Brain (organoid and tissue), 16 donors: ENCODE measurements at places on chromosomes 6 and 20.

DNA sequence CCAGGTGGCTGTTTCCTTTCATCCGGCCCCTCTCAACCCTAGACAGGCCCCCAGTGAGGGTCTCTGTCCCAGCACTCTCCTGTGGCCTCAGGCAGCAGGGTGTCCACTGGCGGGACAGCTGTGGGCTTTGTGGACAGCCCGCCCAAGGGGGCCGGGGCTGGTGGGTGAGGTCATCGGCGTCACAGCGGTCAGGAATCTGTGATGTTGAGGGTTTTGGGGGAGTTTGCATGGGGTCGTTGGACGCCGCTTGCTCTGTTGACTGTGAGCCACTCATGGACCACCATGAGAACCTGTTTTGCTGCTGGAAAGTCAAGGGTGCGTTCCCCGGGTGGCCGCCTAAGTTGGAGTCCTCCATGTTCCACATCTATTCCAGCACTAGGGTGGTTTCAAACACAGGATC is 146.4 kb downstream of the DTNBP1 start:
- no peak for DNase-seq

GRCh38 chr6:44715188-44715587 is 327.7 kb downstream of the CDC5L start:
- DNase-seq, result no peak

- DNase-seq, result no peak
These were observed 532 bp upstream of the NPBWR2 start for GRCh38 chr20:64107736-64108457.

GRCh38 chr6:73309535-73309784 is 44.6 kb downstream of the DPPA5 start:
- peak; percentile 55 for DNase-seq

- DNase-seq, result peak; percentile 48
These were observed 14.9 kb upstream of the TTPAL start for GRCh38 chr20:44460795-44461141.

DNA sequence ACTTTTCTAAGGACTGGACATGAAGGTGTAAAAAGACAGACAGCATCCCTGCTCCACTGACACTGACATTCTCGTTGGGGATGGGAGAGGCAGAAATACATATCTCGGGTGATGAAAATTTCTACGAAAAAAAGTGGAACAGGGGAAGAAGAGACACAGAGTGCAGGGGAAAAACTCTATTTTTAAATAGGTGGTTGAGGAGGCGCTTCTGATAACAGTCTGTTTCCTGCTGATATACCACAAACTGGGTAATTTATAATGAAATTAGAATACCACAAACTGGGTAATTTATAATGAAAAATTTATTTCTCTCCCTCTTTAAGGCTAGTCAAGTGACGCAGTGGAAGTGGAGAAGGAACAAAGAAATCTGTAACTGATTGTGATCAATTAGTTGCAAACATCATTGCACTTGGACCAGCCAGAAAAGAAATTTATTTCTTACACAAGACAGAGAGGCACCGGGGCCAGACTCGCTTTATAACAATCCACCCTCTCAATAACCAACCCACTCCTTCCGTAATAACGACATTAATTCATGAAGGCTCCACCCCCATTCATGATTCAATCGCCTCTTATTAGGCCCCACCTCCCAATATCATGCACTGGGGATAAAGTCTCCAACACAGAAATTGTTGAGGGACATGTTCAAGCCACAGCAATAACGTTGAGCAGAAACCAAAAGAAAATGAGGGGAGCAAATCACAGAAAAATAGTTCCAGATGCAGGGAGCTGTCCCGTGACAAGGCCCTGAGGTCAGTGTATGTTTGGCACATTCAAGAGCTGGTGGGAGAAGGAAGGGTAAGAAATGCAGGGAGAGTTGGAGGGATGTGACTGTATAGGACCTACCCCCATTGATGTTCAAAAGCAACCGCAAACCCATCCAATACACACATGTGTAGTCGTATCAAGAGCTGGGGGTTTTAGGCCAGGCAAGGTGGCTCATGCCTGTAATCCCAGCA is 6.6 kb upstream of the SRSF6 start:
- no peak for DNase-seq

DNA sequence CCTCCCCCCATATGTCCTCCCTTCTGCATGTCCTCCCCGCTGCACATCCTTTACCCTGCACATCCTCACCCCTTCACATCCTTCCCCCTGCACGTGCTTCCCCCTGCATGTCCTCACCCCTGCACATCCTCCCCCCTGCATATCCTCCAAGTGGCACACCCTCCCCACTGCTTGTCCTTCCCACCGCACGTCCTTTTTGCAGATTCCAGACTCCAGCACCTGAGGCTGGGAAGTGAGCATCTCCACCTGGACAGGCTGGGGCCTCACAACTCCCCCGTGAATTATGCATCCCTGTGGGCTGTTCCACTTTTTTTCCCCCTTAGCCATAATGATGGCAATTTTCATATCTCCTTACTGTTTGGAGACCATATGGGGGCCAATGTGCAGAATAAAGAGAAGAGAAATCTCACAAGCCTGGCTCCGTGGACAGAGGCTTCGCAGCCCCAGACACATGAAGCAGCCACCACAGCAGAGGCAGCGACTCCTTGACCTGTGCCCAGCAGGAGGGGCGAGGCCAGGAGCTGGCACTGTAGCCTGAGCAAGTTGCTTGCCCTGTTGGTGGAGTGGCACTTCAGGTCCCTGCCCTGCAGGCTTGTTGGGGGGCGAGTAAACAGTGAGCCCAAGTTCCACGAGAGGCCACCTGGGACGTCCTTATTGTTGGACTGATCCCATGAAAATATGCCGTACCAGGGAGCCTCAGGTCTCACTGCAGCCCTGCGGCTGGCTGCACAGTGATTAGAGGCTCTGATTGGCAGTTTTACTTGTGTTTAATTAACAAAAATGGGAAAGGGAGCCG is 113.1 kb downstream of the SYNDIG1 start:
- DNase-seq, result no peak

GRCh38 chr20:44004306-44004915 is 89.8 kb downstream of the TOX2 start:
- no peak for DNase-seq

DNA sequence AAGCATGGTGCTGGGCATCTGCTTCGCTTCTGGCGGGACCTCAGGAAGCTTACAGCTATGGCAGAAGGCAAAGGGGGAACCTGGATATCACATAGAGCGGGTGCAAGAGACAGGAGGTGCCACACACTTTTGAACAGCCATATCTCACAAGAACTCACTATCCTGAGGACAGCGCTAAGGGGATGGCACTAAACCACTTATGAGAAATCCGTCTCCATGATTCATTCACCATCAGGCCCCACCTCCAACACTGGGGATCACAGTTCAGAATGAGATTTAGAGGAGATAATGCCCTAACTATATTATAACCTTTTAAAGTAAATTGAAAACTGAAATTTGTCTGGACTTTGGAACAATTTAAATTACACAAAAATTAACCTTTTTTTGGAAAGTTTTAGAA is 37.8 kb upstream of the SUMO4 start:
- DNase-seq, result no peak

- no peak for DNase-seq
These were observed 149.1 kb upstream of the BEND3 start for GRCh38 chr6:107264357-107264840.

DNA sequence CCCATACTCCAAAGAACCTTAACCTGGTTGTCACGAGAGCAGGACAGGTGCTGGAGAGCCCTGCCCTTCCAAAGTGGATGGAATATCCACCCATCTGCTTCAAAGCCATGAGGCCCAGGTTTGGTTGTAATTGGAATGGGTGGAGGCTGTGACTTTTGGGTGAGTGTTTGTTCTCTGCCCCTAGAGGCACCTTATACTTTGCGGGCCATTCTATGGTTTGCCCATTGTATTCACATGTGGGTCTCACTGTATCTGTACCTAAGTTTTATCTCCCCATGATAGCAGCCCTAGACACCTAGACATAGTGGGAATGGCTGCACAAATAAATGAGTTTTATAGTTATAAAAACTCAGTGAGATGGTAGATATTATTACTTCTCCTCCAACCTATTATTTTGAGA is 67.1 kb upstream of the NAA20 start:
- no peak for DNase-seq

GRCh38 chr20:37407019-37407566 is 61.2 kb downstream of the SRC start:
- no peak for DNase-seq

- no peak for DNase-seq
These were observed 499 bp downstream of the TTI1 start for GRCh38 chr20:38032585-38033329.

DNA sequence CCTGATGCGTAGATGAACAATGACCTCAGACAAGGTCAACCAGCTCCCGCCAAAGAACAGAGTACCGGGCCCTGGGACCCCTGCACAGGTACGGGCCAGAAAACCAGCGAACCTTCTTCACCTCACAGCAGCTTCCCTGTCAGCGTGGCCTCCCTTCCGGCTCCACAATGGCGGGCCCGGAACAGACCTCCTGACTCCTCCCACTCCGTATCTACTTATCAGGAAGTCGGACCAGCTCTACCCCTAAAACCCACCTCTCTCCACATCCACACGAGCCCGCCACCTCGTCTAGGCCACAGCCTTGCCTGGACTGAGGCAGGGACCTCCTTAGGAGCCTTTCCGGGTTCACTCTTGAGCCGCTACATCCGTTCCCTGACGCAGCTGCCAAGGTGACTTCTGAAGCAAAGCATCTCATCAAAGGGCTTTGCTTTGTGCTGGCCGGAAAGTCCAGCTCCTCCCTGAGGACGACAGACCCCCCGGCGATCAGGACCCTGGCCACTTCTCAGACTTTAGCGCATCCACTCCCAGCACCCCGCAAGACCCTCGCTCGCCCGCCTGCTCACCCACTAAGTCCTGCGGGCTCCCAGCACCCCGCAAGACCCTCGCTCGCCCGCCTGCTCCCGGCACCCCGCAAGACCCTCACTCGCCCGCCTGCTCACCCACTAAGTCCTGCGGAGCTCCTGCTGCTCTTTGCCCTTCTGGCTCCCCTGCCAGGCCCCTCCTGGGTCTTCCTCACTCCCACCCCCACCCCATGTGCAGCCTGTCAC is 308.3 kb upstream of the FOXQ1 start:
- DNase-seq, result no peak

DNA sequence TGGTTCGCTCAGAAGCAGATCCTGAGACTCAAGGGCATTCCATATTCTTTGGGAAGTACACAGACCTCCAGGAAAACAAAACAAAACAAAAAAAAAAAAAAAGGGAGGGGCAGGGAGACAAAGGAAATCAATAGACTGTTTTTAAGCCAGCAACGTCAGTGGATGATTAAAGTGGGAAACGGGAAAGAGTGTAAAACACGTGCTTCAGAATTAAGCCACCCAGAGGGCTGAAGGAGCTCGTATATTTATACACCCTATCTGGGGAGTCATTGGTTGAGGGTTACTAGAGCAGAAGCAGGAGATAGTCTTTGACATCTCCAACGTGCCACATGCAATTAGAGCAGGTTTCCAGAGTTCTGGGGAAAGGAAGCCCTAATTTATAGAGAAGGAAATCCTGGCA is 26.2 kb downstream of the PDE7B start:
- no peak for DNase-seq

DNA sequence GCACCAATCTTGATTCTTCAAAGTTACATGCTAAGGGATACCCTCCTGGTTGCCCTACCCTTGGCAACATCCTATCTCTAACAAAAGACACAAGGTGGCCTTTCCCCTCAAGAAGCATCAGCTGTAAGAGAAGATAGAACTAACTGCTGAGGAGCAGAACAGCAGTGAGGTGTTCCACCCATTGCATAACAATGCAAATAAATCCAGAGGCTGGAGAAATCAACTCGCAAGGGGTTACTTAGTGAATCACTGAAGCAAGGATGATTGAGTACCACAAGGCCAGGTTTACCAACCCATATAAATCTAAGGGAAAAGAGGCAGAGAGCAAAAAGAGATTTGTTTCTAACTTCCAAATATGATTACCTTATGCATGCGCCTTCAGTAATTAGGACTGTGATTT is 36.7 kb downstream of the F13A1 start:
- no peak for DNase-seq

GRCh38 chr6:62923728-62924127 is 287.5 kb upstream of the FKBP1C start:
- no peak for DNase-seq

DNA sequence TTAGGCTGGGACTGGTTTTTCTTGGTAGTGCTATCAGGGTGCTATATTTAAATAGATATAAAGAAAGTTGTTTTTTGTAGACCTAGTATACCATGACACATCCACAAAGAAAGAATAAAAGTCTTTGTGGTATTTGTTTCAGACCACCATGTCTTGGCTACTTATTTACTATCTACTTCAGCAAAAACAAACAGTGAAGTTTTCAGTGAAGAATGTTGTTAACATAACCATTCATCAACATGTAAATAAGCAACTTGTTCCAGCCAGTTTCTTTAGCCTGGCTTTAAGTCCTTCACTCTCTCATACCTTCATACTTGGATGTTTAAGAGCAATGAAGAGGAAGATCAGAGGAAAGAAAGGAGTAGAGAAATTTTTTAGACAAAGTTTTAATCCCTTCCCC is 624.1 kb downstream of the CD109 start:
- no peak for DNase-seq

- no peak for DNase-seq
These were observed 4.4 kb upstream of the HLA-DMB start for GRCh38 chr6:32945108-32945760.

DNA sequence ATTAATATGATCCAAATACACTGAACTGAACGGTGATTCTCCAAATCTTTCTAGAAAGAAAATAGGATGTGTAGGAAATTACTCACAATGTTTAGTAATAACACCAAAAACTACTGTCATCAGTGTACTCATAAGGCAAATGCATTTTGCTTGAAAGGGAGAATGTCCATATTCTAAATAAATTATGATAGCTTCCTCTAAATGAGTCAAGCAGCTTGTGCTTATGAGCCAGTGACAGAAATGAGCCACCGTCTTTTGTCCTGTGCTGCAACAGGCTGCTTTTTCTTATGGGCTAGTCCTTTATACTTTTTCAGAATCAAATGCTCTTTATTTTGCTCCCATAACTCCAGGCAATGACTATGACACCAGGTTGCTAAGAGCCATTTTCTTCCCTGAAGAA is 4.5 kb upstream of the ZNF451 start:
- no peak for DNase-seq

DNA sequence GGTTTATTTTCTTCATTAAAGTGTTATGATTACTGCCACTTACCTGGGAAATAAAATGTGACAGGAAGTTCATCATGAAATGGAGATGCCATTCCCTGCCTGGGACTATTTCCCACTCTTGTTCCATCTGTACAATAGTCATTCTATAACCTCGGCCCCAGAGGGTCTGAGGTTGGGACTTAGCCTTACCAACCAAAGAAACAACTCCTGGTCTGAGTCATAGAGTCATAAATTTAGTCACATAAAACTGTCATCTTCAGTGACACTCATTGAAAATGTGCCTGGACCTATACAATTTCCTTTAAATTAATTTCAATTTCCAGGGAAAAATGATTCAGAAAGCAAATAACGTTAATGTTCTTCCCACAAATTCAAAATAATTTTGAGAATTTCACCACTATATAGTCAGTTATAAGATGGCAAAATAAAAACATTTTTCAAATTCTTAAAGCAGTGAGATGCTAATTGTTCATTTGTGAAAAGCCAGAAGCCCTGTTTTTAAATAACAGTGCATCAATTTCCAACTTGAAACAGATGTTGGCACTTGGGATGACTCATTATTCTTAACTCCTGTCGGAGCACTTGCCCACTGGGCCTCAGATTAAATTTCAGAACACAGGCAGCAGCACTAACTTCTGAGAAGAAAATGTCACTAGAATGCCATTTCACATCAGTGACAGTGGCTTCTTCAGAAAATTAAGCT is 201.2 kb upstream of the SMLR1 start:
- no peak for DNase-seq
